ENCODE measurements at places on chromosomes 3 and 15. TPM values are rescaled to one million over a fixed set of nuclear protein-coding genes. Genes with fewer than 3 reads are reported as not detected.

Gene SLC22A13
- 0.08 TPM for polyA plus RNA-seq

Gene SCG5
- polyA plus RNA-seq = 12.1 TPM

Gene AADACL2
- polyA plus RNA-seq = not detected

Gene CADPS
- 3.8 TPM for polyA plus RNA-seq

Gene KCNAB1
- polyA plus RNA-seq = 5.0 TPM

- no peak for DNase-seq
Measured at GRCh38 chr3:111936967-111937366, 41.9 kb upstream of the ABHD10 start.

DNA sequence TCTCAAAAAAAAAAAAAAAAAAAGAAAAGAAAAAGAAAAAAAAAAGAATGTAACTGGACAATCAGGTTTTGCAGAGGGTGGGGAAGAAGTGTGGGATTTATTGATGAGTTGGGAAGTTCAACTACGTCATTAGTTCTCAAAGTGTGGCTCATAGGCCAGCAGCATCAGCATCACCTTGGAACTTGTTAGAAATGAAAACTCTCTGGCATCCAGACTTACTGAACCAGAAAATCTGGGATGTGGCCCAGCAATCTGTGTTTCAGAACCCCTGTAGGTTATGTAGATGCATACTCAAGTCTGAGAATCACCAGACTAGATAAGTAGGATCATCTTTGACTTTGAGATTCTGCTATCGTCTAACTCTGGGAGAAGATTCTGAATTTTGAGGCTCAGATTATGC, 45.8 kb upstream of the ETV5 start:
- no peak for DNase-seq

- DNase-seq = no peak
Measured at GRCh38 chr3:42666022-42666421, 12.5 kb downstream of the ZBTB47 start.

DNA sequence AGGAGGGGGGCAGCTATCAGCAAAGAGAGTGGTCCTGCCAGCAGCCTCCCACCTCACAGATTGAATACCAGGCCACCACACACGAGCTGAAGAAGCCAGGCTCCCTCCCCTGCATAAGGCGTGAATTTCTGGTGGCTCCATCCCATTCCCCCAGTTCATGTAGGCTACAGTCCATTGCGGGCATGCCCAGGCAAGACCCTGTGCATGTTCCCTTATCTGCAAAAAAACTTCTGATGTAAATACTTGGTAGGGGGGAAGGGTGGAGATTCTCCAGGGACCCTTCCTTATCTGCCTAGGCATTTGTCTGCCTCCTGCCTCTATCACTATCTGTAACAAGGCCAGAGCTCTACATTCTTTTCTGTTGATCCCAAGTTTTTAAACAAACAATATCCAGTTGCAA, 27.6 kb upstream of the UBP1 start:
- DNase-seq = no peak

DNA sequence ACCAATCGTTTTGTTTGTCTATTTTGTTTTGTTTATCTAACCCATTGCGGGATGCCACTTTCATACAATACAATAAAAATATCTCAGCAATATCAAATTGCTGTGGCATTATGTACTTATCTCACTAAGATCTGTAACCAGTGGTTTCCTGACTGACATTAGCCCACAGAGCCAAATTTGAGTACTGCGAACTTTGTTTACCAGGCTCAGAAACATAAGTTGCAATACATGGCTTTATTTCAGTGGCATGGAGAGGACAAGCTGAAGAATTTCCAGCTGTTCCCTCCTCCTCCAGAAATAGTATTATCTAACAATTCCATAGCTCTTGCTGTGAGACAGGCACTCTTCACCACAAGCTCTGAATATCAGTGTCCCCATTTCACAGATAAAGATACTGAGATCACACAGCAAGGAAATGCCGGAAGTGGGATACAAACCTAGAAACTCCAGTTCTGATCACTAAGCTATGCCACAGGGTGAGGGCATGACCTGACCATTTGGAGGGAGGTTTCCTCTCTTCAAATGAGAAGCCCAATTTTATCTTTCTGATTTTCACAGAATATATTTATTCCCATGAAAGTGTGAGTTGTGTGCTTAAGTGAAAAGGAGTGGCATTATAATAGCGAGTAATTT, 469.9 kb upstream of the CBLB start:
- no peak for DNase-seq

DNA sequence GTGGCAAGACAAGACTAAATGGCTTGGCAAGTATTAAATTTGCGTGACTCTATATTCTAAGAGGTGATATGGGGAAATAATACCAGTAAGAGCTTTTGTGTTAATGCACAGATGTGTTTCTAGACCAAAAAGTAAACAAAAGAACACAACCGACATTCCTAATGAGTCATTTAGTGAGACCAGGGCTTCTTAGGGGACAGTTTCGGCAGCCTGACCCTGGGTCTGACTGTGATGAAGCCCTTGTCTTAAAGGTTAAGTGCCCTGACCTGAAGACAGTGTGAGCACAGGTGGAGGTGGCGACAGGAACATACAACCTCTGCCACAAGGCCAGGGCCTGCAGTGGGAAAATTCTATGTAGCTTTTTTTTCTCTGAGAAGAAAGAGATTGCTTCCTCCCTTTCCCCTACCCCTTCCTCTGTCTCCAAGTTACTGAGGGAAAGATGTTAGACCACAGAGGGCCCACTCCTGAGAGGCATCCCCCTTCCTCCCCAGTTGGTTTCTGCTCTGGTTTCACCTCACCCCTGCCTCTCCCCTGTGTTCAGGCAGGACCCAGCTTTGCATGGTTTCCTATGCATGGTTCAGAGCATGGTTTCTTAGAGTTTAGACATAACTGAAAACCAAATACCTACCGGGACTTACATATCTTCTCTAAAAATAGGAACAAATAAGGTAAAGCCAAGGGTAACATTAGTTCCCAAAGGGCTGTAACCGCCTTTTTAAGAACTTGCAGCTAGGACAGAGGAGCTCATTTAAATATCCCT, 24.8 kb upstream of the CMTM7 start:
- no peak for DNase-seq

GRCh38 chr3:184334470-184335158, 2.8 kb upstream of the FAM131A start:
- DNase-seq = no peak
